Ascending aorta (tissue), 2 donors: ENCODE measurements at places on chromosomes 3 and 15.

GRCh38 chr3:74129056-74129455 lies 485.4 kb downstream of the CNTN3 start:
- DNase-seq: no peak

DNA sequence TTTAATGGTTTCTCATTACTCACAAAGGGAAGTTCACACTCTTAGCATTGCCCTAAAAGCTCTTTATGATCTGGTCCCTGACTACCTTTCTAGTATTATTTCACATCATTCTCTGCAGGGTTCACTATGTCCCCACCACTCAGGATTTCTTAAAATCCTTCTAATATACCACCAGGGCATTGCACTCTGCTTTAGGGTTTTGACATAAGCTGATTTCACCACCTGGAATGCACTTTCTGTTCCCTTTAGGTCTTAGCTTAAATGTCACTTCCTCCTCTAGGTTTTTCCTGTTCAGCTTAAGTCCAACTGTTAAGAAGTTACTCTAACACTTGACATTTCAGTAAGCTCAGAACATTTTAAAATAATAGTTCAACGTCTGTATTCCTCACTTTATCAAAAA lies 81.7 kb downstream of the HCN4 start:
- no peak for DNase-seq

DNA sequence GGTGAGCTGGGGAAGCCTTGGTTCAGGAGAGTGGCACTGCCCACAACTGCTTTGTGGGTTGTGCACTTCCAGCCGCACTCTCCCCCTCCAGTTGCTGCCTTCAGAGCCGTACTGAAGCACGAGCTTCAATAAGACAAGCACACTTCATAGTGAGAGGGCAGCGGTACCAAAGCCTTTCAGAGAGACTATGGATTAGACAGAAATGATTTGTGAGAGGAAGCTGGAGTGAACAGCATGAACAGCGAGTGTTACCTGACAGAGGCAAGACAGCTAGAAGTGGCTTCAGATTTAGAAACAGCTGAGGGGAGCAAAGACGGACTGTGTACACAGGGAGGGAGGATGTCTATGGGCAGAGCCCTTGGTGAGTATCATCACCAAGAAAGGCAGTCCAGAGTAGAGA lies 31.1 kb downstream of the HCLS1 start:
- DNase-seq: no peak

GRCh38 chr15:52653431-52653964 lies 25.7 kb downstream of the ATOSA start:
- no peak for DNase-seq

DNA sequence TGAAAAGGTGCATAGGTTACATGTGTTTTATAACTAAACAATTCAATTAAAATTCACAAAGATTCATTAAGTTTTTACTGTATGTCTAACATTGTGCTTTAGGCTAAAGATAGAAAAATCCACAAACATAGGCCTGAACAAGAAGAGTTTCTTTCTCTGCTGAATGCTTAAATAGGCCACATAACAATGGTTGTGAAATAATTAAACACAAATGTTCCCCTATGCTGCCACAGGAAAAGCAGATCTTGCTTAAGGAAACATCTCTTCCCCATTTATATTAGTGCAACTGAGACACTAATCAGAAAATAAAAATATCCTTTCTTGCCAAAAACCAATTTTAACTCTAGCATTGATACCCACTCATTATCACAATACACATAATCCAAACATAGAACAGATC lies 725.4 kb upstream of the DPPA4 start:
- DNase-seq: no peak

GRCh38 chr3:156455839-156456238 lies 99.1 kb downstream of the SSR3 start:
- no peak for DNase-seq

GRCh38 chr3:196599734-196600128 lies 31.3 kb downstream of the FBXO45 start:
- no peak for DNase-seq

GRCh38 chr3:141482245-141482922 lies 4.4 kb upstream of the RASA2 start:
- no peak for DNase-seq

DNA sequence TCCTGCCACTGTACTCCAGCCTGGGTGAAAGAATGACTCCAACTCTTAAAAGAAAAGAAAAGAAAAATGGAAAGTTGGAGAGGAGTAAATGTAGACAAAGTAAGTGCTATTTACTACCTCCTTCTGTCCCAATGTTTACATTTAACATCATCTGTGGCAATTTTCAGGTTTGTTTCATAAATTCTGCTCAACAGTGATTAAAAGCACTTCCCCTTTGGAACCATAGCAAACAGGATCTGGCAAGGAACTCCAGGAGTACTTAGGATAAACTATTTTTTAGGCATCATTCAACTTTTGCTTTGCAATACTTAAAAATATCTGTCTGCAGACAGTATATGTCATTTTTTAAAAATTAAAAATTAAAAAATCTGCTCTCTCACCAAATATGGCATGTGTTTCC lies 5.5 kb upstream of the CX3CR1 start:
- no peak for DNase-seq

GRCh38 chr15:46077220-46077619 lies 442.4 kb downstream of the SQOR start:
- no peak for DNase-seq

DNA sequence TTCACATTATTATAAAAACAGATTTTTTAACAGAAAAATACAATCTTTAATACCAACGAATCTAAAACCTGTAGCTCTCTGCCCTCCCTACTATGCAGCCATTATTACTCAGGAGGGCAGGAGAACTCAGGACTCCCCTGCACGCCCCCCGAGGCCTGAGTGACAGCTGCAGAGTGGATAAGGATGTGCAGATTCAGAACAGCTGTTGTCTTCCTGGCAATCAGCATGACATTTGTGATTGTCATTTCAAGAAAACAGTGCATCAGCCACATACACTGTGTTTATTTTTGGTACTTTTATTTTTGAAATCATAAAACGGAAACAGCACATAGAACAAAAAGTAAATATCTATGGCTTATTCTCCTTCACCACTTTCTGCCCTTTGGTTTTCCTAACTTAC lies 450.8 kb downstream of the OCA2 start:
- DNase-seq: no peak

- DNase-seq: no peak
These were observed 52.8 kb downstream of the CORO2B start for GRCh38 chr15:68631601-68632051.

DNA sequence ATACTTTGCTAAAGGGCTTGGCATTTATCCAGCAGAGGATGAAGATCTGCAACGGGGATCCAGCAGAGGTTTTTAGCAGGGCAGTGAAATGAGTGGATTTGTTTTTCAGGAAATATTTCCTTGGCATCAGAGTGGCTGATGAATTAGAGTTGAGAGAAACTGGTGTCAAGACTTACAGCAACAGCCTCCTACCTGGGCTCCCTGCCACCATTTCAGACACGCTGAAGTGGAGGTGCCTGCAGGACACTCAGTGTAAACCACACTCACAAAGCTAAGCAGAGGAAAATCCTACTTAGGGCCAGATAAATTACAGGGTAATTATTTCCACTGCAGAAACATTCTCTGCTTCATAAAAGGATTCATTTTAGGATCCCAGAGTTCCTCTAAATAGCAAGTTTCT lies 519.7 kb downstream of the FGF12 start:
- no peak for DNase-seq
